ENCODE measurements at places on chromosomes 5 and 9. TPM values are rescaled to one million over a fixed set of nuclear protein-coding genes. Genes with fewer than 3 reads are reported as not detected.

- DNase-seq: no peak
Measured at GRCh38 chr5:16453609-16454008, 12.0 kb downstream of the ZNF622 start.

DNA sequence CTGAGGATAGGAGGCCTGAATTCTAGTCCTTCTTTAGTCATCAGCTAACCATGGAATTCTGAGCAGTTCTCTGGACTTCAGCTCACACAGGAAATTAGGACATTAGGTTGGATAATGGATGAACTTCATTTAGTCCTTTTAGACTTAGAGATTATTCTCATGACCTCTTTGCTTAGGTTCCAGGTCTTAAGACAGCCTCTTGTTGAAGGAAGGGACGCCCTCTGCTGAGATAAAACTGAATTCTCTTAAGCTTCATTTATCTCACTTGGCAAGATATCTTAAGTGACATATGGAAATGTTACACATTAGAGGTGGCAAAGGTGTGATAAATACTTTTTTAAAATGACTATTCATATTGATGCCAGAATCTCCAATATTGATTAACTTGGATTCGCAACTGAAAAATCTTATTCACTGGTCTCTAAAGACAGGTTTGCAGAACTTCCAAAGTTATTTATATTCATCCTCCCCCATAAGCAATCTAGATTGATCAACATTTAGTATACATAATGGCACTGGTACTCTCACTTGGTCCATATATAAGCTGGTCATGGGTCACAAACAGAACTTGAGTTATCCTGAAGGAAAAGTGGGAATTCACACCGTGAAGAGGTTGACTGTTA, 16.9 kb upstream of the ZNF366 start:
- DNase-seq: no peak

GRCh38 chr5:149240354-149240998, 31.2 kb upstream of the AFAP1L1 start:
- DNase-seq: no peak

DNA sequence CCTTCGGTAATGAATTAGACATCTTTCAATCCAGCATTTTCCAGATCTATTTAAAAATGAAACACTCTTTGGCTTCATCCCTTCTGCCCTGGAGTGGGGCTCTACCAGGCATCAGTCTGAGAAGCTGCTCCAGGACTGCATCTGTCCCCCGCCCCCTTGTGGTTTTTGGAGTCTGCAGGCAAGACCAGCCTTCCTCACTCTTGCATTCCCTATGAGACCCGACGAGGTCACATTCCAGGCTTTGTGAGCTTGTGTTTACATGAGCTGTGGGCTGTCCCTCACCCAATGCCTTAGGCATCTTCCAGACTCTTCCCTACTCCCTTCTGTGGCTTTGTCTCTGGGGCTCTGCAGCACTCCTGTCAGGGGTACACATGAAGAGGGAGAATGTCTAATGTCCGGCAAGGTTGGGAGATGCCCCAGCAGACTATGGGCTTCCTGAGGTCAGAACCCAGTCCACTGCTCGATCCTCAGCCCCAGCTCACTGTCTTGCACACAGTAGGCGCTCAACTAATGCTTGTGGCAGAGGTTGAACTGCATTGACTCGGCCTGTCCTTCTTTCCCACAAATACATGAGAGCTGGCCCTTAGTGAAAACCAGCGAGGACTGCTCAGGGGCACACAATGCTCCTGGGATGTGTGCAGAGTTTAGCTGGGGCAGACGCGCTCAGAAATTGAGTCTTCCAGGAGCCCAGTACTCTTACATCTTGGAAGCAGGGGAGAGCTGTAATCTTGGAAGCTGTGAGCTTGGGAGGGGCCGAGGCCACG, 11.7 kb upstream of the GADD45G start:
- DNase-seq: no peak

- DNase-seq: no peak
Measured at GRCh38 chr5:153714798-153715197, 224.3 kb downstream of the GRIA1 start.

DNA sequence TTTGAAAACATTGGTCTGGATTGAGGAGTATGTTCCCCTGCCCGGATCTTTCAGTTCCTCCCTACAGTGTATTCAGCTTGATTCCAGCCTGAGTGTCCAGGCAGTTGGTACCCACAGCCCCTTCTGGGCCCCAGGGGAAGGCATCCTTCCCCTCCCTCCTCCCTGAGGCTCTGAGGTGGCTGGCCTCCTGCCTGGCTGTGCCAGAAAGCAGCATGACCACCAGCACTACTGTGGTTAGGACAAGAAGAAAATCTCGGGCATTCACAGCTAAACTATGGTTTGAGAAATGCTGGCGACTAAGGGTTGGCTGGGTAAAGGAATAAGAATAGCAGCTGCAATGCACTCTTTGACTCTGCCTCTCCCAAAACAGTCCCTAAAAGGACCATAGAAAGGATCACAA, 84.6 kb upstream of the LIFR start:
- DNase-seq: no peak

DNA sequence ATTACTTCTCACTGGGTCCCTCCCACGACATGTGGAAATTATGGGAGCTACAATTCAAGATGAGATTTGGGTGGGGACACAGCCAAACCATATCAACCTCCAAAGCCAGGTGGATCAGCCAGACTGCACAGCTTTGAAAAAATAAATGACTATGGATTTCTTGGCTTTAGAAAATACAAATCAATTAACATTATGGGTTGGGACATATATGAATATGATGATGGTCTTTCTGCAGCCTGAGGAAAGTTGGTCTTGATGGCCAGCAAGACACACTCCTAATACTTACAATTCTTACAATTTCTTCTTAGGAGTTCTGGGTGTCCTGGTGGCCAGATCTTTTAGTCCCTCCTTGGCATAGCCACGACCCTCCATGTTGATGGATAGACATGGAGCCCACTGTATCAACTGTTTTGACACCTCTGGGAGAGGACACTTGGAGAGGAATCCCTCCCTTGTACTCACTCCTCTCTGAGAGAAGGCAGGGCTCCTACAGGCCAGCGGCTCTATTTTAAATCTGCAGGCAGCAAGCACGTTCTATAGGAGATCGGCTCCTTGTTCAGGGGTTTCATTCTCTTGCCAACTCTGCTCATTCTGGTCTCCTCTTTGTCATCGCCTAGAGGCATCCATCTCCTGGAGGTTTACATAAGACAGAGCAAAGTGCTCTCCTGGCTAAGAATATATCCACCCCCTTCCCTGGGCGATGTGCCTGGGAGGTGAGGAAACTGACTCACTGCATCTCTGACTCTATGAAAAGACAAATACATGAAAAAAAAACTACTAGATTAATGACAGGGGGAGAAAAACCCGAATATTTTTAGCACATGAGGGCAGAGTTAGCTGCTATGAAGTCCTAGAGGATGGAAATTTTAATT, 145.9 kb downstream of the CARTPT start:
- DNase-seq: no peak

DNA sequence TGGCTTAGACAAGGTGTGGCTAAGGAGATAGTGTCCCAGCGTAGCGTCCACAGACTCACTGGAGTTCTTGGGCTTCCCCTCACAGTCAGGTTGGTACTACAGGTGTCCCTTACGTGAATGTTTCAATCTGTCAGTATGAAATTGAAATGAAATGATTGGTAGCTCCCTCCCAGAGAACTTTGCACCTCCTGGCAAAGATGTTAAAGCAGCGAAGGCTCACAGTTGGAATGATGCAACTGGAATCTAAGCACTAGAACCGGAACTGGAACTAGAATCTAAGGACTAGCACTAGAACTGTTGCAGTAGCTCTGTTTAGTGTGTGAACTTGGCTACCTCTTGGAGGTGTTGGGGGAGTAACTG, 1.1 kb downstream of the SLC31A1 start:
- DNase-seq: no peak

GRCh38 chr5:175524211-175524610, 45.9 kb downstream of the SFXN1 start:
- DNase-seq: no peak

DNA sequence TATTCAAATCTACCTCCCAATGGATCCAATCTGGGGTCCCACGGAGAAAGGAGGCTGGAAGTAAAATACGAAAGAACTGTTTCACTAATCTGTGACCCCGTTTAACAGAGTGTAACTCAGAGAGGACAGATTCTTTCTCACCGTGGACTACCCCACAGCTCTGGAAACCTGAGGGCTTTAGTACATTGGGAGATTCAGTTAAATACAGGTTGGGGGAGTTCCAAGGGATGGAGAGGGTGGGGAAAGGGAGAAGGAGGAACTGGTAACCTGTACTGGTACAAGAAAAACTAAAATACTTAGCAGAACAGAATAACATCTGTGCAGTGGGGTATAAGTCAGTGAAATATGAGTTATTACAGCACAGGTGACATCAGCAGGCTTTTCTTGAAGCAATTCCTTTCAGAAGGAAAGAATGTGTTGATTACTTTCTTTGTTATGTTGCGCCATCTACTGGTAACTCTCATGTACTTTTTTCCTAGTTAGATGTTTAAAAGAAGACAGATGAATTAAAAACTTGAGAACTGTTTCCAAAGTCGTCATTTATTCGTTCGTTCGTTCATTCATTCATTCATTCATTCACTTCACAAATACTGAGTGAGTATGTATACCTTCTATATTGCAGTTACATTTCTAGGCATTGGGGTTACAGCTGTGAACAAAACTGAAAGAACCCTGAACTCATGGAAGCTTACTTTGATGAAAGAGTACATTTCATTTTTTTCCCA, 30.0 kb upstream of the STOM start:
- DNase-seq: no peak

GRCh38 chr5:107594253-107595045, 76.3 kb downstream of the EFNA5 start:
- DNase-seq: no peak

- no peak for DNase-seq
Measured at GRCh38 chr5:83133797-83134196, 56.5 kb downstream of the XRCC4 start.

GRCh38 chr5:37730896-37731455, 108.9 kb downstream of the GDNF start:
- no peak for DNase-seq

- no peak for DNase-seq
Measured at GRCh38 chr5:77852068-77852513, 76.0 kb upstream of the TBCA start.

DNA sequence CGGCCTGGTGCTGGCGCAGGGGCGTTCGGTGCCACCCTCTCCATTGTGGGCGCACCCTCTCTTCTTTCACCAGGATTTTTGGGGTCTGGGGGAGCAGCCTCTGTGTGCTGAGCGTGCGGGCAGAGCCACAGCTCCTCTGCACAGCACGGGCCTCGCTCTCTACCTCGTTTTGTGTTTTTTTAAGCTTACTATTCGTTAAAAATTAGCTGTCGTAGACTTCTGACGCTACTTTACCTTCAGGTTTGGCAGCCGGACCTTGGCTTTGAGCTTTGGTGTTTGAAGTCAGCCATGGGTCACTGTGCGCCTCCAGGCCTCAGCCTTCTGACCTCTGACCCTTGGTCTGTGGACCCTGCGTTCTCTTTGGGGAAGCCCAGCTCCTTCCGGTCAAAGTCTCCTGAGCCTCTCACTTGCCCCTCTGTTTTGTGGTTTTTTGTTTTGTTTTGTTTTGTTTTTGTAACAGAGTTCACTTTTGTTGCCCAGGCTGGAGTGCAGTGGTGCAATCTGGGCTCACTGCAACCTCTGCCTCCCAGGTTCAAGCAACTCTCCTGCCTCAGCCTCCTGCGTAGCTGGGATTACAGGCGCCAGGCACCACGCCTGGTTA, 88.2 kb upstream of the CACNA1B start:
- no peak for DNase-seq

- no peak for DNase-seq
Measured at GRCh38 chr5:173807181-173807655, 80.9 kb upstream of the CPEB4 start.

GRCh38 chr5:146238973-146239372, 35.6 kb downstream of the RBM27 start:
- no peak for DNase-seq

The C1QTNF3 gene
- 2.8 TPM for total RNA-seq

The SH3TC2 gene
- total RNA-seq: 2.5 TPM

The TMEM232 gene
- total RNA-seq: 1.7 TPM

The TNFSF15 gene
- 0.03 TPM for total RNA-seq

The GPR107 gene
- 23.7 TPM for total RNA-seq

The LURAP1L gene
- total RNA-seq: 2.6 TPM

The PCDHGC5 gene
- total RNA-seq: 6.1 TPM

The GSN gene
- total RNA-seq: 855 TPM

The PLEKHG4B gene
- total RNA-seq: 0.03 TPM

The DMXL1 gene
- 28.2 TPM for total RNA-seq

Measured in cardiac septum (tissue), 1 donor.